ENCODE measurements at places on chromosomes 4 and X.

GRCh38 chr4:158873795-158874401 is 105.1 kb downstream of the FNIP2 start:
- no peak for DNase-seq

DNA sequence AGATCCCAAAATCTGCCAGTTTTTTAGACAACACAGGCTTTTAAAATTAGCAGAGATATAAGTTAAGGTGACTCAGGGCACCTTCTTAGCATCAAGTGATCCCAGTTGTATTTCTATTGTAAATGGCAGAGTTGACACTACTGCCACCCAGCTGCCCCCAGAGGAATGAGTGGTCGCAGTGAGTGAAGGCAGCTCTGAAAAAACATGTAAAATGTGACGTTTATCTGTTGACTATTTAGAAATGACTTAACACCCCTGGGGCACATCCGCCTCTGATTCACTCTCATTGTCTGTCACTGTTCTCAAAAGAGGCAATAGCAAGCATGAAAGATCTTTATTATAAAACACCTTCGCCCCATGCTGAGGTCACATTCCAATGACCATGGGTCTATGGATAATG is 592.4 kb downstream of the ACTRT1 start:
- no peak for DNase-seq

GRCh38 chr4:687048-687970 is 1.6 kb downstream of the SLC49A3 start:
- no peak for DNase-seq

GRCh38 chr4:185255868-185256267 is 46.5 kb downstream of the SNX25 start:
- DNase-seq: no peak

DNA sequence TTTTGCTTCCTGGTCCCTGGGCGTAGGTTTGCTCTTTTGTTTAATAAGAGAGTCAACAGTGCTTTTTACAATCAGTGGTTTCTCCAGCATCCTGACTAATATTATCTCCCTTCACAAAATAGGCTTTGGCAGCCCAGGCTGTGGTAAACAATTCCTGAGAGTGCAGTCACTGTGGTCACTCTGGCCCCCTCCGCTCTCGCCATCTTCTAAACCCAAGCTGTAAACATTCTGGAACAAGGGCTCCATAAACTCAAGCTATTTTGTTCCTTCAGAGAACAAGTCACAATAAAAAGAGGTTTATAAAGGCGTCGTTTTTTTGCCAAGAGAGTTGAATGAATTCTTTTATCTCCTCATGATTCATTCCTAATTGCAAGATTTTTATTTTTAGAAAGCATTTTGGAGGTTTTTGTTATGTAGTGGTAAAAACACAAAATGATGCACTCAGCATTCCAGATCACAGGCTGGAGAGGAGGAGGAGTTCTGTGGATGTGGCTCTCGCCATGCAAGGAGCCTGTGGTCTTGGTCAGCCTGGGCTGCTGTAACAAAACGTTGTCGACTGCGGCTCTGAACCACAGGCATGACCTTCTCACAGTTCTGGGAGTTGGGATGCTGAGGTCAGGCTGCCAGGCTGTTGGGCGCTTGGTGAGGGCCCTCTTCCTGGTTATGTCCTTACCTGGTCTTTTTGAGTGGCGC is 486.4 kb upstream of the FAT1 start:
- DNase-seq: no peak

GRCh38 chr4:167031534-167032156 is 202.6 kb downstream of the SPOCK3 start:
- DNase-seq: no peak

GRCh38 chr4:141731481-141731880 is 95.1 kb downstream of the IL15 start:
- DNase-seq: no peak

- DNase-seq: no peak
Measured at GRCh38 chr4:97582890-97583289, 560.4 kb downstream of the STPG2 start.

GRCh38 chrX:50067435-50068284 is 133.1 kb downstream of the AKAP4 start:
- no peak for DNase-seq

- DNase-seq: no peak
Measured at GRCh38 chrX:9204560-9204959, 170.6 kb upstream of the FAM9B start.

DNA sequence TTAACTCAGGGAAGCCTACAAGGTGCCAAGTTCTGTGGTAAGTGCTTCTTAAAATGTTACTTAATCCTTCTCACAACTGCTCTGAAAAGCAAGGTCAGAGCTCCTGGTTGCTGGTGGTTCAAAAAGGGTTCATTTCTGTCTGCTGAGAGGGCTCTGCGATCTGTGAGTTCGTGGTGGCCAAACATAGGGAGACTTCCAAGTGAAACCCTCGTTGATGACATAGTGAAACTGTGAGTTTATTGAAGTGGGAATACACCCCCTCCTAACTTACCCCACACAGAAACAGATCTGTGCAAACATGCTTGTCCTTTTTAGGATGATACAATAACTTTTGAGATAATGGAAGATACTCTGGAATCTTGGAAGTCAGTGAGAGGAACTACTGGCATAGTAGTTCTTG is 164.8 kb upstream of the PGRMC2 start:
- no peak for DNase-seq

DNA sequence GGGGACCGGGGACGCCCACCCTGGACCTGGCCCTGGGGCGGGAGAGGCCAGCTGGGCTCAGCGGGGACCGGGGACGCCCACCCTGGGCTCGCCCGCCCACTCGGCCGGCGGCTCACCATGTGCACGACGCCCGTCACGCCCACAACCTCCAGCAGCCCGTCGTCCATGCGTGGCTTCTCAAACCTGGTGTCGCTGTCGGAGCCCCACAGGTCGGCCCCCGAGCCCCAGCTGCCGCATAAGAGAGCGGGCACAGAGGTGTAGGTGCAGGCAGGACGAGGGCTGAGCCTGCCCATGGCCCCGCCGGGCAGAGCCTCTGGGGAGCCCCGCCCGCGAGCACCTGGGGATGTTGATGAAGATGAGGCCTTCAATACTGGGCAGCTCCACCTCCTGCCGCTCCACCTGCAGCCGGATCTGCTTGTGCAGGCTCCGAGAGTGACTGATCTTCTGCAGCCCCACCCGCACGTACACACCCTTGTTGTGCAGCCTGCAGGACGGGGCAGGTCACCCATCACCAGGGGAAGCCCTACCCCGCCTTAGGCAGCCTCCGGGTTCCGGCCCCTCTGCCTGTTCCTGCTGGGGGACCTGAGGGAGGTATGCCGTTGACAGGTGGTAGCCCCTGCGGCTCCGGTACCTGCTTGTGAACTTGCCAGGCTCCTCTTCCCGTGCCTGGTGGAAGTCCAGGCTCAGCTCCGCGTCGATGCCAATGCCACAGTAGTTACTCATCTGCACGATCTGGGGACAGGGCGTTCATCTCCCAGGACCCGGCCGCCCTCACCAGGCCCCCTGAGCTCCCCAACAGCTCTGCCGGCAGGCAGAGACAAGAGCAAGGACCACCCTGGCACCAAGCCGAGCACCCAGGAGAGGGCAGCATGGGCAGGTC is 11.8 kb downstream of the DGKQ start:
- no peak for DNase-seq

DNA sequence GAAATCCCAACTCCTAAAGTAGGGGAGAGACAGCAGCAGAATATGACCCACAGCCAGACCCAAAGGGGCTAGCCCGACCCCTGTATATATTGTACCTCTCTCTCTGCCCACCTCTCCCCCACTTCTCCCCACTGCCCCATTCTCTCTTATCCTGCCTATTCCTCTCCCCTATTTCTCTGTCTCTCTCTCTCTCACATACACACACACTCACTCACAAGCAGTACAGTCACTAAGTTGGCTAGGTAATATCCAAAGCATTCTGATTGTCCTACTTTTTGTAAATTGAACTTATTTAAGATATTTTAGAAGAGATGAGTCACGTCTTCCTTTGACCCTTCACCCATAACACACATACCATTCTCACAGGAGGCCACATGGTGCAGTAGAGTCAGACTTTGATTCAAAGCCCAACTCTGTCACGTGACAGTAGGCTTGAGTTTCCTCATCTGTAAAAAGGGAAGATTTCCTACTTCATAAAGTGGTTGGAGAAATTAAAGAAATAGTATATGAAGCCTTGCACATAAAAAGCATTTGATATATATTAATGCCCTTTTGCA is 29.5 kb downstream of the SRPX2 start:
- DNase-seq: no peak

- no peak for DNase-seq
Measured at GRCh38 chrX:102696306-102696705, 15.9 kb upstream of the GPRASP2 start.

GRCh38 chr4:83964996-83965541 is 429.2 kb downstream of the GPAT3 start:
- no peak for DNase-seq

- DNase-seq: no peak
Measured at GRCh38 chr4:150072471-150072870, 5.8 kb upstream of the DCLK2 start.

GRCh38 chr4:157223456-157223855 is 2.9 kb downstream of the GRIA2 start:
- DNase-seq: no peak

DNA sequence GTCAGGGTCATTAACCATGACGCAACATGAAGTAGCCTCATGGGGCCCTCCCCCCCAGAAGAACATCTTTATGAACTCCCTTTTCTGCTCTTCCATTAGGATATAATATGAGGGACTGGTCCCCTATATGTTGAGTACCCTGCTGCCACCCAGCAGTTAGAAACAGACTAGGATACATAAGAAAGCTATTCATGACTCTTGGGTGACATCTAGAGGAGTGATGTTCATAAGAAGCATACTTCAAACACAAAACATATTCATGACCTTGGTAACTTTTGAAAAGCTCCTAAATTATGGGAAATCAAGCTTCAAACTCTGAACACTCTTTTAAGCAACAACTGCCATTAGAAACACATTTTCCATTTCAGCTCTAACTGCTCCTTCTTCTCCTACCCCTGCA is 155.2 kb upstream of the SPIN4 start:
- no peak for DNase-seq

DNA sequence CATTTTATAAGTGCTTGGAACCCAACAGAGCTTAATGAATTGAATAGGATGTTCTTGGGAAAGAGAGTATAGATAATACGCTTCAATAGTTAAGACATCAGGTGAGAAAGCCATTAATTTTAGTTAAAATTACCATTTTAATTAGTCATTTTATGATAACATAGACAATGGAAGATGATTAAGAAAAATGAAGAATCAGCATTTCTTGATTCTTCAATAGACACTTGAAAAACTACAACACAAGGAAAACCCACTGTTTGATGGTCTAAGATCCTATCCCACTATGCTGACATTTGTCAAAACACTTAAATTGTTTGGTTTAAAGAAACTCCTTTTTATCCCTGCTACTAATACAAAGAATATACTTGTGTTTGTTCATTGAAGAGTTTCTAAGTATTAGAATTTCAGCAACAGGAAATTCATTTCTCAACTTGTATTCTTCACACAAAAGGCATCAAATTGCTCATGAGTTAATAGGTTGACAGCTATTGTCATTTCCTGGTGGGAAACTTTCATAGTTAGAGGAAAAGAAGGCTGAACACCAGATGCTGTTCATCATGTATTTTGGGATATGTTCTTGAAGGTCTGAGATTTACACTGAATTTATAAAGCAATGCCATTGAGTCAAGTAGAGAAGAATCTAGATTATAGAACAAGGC is 9.6 kb upstream of the CXCL2 start:
- no peak for DNase-seq

- DNase-seq: peak; percentile 100
Measured at GRCh38 chr4:139295206-139295941, 5.9 kb upstream of the NAA15 start.

GRCh38 chr4:26127851-26128337 is 192.9 kb upstream of the RBPJ start:
- DNase-seq: no peak

- DNase-seq: no peak
Measured at GRCh38 chr4:154456240-154456639, 35.4 kb downstream of the DCHS2 start.

DNA sequence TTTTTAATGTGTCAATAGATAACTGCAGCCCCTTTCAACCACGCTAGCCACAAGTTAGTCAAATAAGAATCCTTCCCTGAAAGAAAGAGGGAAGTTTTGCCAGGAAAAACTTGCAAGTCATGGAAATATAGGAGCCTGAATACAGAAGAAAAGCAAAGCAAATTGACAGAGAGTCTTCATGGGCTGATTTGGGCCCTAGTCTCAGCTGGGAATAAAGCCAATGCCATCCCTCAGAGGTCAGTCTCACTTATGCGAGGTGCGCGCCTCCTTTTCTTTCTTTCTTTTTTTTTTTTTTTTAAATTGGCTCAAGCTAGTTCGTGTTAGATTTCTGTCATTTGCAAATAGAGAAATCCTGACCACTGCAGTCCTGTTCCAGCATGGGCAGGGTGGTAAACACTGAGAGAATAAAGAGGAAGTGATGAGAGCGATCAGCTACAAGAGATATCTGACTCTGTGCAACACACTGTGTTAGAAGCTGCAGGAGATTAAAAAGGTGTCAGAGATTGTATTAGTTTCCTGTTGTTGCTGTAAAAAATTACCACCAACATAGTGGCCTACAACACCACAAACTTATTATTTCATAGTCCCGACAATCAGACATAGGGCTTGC is 299.7 kb downstream of the LDB2 start:
- DNase-seq: no peak

DNA sequence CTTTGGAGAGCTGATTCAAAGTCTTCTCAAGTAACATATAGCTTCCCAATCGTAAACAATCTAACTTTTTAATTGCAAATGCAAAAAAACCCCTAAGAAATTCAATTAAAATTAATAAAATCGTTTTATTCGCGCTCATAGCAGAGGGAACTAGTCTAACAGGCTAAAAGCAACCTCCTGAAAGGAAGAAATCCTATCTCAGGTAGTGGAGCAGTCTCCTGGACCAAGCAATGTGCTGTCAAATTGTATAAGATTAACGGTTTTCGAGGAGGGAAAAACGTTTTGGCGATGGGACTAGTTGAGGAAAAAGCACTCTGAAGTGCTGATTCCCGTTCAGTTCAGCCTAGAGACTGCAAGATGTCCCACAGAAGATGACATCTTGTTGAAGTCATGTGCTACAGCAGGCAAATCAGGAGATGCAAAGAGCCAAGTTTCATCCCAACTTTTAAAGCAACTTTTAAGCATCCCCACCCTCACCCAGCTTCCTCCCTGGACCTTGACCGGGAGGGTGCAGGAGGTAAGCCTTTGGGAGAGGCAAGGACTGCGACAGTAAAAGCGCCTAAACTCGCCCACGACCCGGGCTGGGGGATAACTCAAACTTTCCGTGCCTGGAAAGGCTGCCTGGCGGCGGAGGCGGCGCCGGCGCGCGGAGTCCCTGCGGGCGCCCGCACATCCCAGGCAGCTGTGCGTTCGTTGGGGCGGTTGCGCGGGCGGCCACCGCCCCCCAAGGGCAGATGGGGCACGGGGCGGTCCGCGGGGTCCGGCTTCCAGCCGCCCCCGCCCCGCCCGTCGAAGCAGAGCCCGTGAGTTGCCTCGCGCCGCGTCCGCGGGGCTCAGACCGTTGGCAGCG is 784 bp downstream of the MAP7D3 start:
- peak; percentile 29 for DNase-seq

DNA sequence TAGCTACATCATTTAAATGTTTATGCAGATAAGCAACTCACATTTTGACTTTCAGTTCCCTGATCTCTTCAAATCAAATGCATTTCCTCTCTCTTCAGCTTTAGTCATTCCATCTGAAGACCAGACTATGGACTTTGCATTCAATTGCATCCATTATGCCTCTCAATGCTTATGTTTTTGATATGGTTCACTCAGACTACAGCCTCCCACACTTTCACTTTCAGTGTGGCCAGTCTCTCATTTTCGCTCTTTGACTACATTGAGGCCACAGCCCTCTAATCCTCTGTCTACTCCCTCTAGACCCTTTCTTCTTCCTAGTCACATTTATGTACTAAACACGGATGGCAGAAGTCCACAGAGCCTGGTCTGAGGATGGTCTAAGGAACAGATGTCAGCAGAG is 24.5 kb upstream of the VEGFC start:
- no peak for DNase-seq
